ENCODE measurements at places on chromosomes 7 and 10.

GRCh38 chr10:43888586-43888985 is 239.9 kb upstream of the ZNF32 start:
- no peak for DNase-seq

DNA sequence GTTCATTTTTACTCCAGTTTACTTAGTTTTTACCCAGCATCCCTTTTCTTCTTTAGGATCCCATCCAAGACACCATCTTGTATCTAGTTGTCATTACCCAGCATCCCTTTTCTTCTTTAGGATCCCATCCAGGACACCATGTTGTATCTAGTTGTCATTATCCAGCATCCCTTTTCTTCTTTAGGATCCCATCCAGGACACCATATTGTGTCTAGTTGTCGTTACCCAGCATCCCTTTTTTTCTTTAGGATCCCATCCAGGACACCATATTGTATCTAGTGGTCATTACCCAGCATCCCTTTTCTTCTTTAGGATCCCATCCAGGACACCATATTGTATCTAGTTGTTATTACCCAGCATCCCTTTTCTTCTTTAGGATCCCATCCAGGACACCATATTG is 63.4 kb upstream of the GJD4 start:
- DNase-seq, result no peak

- no peak for DNase-seq
Measured at GRCh38 chr7:146378196-146378595, 261.6 kb downstream of the CNTNAP2 start.

DNA sequence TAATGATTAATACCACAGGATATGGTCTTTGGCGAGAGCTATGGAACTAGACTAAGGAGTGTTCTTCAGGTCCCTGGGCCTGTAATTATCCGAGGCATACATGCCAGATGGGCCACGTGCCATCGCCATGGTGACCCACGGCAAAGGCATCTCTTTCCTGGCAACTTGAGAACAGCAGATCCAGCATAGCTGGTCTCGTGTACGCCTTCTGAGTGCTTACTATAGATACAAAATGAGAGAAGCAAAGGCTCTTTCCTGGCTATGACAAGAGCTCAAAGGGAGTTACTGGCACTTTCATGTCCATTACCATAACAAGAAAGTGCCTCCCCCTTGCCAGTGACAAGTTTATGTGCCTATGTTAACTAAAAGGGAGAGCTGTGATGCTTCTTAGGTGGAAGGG is 26.0 kb upstream of the GLI3 start:
- no peak for DNase-seq

- DNase-seq, result no peak
Measured at GRCh38 chr10:49243610-49244283, 55.2 kb upstream of the C10orf71 start.

DNA sequence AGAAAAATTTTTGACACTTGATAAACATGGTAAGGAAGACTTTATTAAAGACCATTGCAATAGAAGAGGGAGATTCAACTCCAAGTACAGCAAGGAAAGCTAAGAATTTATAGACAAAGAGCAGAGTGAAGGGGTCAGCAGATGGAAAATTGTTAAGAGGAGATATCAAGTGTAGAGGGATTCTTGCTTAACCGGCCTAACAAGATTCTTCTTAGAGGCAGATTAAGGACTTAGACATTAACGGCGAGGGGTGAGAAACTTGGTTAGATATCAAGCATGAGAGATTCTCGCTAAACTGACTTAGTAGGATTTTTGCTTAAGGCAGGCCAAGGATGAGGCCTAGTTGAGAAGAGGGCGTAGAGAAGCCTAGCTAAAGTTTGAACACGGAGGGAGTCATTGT is 76.0 kb downstream of the ITGB1 start:
- DNase-seq, result no peak

- no peak for DNase-seq
Measured at GRCh38 chr7:50775836-50776235, 6.9 kb downstream of the GRB10 start.

DNA sequence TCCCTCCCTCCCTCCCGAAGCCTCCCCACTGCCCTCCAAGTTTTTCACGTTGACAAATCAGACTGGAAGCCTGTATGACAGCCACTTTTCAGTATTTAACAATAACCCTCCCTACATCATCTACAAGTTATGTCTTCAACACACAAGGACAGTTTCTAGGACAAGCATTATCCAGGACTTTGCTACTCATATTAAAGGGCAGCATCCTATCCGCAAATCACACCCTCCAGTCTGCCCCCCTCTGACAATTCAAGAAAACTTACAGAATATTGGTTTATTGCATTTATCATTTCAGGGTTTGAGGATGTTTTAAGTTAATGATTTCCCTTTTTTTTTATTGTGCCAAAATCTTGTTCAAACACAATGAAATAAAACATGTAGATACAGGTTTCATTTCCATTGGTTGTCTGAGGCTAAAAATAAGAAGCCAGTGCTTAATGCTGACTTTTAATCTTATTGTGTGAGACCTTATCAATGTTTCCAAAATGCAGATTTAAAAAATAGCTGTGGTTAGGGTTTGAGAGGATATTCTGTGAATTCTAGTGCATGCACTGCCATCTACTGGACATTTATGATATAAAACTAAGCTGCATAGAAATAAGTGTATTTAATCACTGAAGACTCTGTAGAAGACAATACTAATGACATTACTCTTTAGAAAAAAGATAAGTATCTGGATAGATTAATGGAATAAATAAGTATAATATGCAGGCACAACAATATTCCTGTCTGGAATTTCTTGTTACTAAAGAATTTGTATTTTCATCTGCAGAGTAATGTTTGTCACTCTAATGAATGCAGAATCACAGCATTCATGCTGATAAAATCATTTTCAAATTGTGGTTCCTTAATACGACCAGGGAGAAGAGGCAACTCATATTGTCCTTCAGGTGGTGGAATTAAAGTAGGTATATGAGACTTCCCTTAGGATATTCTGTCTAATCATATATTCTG is 64.1 kb downstream of the CAV1 start:
- DNase-seq, result no peak

DNA sequence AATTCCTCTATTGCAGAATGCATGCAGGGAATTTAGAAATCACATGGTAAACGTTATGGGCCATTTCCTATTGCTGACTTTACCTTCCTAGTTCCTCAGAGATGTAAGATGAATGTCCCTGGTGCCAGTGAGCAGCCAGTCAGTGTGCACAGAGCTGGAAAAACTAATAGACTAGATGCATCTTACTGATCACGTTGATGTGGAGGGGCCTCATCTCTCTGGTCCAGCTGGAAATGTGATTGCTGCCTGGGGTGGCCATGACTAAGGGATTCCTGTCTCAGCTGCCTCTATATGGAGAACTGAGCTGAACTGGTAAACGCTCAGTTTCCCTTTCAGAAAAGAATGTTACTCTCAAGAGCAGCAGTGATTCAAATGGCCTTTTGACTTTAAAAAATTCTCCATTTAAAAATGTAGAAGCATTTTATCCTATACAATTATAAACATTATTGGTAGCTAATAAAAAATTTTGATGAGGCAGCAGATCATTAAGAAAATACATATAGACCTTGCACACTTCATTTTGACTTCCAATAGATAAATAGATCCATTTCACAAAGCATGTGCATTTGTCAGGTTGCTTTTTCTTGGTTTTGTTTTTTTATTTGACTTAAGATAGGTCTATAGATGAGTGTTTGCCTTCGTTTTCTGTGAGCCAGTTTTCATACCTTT is 80.5 kb upstream of the INSYN2A start:
- no peak for DNase-seq

DNA sequence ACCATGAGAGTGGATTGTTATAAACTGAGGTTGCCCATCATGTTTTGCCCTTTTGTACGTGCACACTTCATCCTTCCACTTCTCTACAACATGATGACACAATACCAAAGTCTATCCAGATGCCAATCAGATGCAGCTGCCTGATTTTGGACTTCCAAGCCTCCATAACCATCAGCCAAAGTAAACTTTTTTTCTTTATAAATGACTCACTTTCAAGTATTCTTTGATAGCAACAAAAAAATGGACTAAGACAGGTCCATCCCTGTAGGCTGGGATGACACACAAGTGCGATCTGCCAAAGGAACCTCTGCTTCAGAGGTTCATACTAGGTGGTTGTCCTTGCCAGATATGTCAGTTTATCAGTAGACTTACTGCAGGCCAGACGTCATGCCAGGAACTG is 320.2 kb upstream of the FZD1 start:
- no peak for DNase-seq

- no peak for DNase-seq
Measured at GRCh38 chr7:138000081-138000701, 1.7 kb downstream of the CREB3L2 start.

DNA sequence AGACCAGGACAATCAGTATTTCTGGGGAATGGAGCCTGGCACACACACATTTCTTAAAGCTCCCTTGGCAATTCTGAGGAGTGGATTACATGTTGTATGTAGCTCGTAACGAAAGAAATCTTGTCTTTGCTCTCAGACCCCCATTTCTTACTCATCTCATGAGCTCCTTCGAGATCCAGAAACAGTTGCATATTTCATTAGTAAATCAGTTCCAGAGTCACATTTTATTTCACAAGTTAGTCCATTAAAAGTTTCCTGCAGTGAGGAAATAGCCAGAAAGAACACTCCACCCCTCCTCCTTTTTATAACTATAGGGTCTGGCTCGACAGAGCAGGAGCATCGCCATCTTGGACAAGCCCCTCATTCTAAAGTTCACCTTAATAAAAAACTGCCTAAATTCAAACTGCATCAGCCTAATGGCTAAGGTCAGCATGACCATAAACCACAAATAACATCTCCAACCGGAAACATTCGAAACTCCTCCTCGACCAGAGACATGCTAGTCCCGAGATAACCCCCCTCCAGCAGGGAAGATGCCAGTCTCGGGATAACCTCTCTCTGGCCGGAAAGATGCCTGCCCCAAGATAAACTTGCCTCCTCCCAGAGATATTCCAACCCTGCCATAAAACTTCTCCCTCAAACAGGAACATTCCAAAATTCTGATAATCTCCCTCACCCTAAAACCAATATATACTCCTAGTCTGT is 7.4 kb downstream of the EGFR start:
- DNase-seq, result no peak

GRCh38 chr7:116630357-116630756 is 41.6 kb upstream of the MET start:
- no peak for DNase-seq

- no peak for DNase-seq
Measured at GRCh38 chr7:94272821-94273583, 121.7 kb upstream of the COL1A2 start.

- DNase-seq, result no peak
Measured at GRCh38 chr7:28076423-28077200, 104.0 kb downstream of the JAZF1 start.

GRCh38 chr7:40965016-40965415 is 737.9 kb downstream of the INHBA start:
- DNase-seq, result no peak

GRCh38 chr10:28400176-28400575 is 97.3 kb upstream of the MPP7 start:
- no peak for DNase-seq

DNA sequence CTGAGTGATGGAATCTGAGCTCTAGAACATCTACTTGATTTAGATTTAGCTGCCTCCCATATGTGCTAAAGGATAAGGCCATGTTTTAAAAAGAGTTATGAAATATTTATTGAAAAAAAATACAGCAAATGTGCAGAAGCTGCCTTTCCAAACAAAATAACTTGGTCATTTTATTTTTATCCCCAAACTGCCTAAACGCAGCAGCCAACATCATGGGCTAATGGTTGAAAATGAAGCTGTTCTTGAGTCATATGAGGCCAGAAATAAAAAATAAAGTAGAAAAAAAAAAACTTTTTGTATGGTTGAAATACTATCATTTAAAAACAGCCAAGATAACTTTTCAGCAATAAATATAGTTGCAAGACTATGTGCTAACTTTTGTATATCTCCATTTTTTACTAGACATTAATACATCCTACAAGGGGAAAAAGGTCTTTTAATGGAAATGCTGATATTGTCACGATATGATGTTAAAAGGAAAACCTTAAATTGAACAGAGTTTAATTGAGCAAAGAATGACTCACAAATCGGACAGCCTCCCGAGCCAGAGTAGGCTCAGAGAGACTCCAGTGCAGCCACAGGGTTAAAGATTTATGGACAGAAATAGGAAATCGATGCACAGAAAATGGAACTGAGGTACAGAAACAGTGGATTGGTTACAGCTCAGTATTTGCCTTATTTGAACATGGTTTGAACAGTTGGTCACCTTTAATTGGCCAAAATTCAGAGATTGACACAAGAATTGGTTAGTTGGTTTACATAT is 305.8 kb downstream of the MDFIC start:
- DNase-seq, result no peak

- no peak for DNase-seq
Measured at GRCh38 chr10:33047655-33048054, 89.6 kb upstream of the ITGB1 start.

DNA sequence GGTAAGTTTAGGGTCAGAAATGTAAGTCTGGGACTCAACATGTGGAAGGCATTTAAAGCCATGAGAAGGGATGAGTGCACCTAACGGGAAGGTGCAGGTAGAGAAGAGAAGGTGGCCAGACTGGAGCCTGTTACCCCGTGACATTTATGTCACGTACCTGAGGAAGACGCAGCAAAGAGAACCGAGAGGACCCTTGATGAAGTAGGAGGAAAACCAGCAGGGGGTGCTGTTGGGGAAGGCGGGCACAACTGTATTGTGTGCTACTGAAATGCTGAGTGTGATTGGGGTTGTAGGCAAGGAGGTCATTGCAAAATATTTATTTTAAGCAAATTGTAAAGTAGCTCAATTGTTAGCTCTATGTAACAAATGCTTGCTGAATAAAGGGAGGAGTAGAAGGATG is 338.2 kb upstream of the PRKCQ start:
- no peak for DNase-seq

DNA sequence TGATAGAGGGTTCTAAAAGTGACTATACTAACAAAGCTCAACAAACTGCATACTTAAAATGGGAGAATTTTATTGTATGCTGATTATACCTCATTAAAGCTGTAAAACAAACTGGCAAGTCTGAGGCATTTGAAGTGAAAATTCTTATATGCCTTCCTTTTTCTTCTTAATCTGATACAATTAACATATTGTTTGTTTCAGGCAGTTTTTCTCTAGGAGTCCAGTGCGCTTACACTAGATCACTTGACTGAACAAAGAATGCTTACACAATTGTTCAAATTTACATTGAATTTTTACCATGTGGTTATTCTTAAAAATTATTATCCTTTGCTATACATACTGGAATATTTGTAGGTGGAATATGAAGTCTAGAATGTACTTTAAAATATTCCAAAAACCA is 89.0 kb downstream of the GLCCI1 start:
- no peak for DNase-seq

DNA sequence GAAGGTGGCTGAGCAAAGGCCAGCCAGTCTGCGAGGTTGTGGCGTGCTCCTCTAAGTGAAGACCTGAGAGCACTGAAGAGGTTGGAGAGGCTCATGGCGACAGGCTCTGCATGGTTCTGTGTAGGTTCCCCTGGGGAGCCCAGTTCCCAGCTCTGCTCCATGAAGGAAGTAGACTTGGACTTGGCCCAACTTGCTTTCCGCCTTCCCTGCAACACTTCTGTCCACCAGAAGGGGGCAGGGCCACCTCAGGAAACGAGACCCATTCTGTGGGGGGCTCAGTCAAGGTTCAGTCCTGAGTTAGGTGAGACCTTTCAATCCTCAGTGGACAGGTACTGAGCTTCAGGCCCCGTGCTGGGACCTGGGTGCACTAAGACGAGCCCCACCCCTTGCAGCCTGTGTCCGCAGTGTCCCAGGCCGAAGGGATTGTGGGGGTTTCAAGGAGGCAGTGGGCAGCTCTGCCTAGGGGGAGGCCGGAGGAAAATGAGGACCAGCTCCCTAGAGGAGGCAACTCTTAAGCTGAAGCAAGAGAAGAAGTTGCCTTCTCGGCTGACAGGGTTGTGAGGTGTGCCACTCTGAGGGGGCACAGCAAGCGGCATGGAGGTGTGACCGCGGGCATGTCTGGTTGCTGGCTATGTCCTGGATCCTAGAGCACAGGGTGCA is 15.0 kb upstream of the PCBD1 start:
- peak; percentile 76 for DNase-seq

All from left forelimb (tissue), 1 donor.